ENCODE measurements at places on chromosomes 2 and 18.
A peak's percentile ranks its signal among the peaks of the same experiment; 100 is the strongest.

- DNase-seq = no peak
Measured at GRCh38 chr18:56296381-56296780, 342.0 kb downstream of the TXNL1 start.

- no peak for DNase-seq
Measured at GRCh38 chr18:23471486-23471885, 18.4 kb downstream of the RIOK3 start.

DNA sequence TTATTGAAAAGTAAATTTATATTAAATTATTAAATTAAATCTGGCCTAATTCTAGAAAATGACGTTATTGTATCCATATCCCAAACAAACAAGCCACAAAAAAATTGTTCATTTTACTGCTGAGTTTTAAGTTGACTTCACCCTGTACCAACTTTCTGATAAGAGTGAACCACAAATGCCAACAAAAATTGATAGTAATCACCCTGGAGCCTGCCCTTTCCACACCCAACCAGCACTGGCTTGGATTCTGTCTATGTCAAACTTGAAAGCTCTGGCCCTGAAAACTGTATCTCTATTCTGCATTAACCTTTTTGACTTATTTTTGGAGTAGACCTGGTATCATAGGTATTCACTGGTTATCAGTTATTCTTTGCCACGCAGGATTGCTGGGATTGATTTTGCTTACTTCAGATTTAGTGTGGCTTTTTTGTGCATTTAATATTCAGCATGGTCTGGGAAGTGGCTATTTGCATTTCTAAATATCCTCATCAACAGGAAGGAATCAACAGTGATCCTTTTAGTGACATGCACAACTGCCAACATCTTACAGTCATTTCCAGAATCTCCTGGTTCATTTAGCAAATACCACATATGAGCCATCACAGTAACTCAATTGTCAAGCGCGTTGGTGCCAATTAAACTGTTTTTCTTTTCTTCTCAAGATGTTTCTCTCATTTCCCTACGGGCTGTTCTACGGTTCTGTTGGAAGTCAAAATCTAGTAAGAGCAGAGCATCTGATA, 11.4 kb upstream of the SRBD1 start:
- DNase-seq = no peak

GRCh38 chr18:9898792-9899549, 13.2 kb downstream of the TXNDC2 start:
- DNase-seq = peak; percentile 85

DNA sequence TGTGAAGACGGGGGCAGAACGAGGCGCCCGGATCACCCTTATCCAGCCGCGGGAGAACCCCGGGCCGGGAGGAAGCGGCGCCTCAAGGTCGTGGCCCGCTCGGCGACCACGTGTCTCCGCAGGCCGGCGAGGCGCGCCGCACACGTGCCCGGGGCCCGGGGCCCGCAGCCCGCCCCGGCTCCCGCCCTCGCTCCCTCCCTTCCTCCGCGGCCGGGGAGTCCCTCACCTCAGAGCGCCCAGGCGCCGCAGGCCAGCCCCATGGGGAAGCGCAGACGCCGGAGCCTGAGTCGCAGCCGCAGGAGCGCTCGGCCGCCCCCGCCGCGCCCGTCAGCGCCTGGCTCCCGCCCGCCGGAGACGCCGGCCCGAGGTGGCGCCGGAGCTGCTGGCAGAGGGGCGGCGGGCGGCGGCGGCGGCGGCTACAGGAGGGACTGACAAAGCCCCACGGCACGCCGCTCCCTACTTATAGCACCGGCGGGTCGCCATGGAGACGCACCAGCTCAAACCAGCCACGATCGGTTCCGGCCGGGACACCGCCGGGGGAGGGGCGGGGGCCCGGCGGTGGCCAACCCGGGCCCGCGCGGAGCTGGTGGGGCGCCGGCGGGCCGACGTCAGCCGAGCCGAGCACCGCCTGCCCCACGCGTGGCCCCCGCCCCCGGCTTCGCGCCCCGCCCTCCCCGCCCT, at the start of gene ODC1:
TSS of gene ODC1 (minus strand) at position 433 of the 681 bp plus-strand sequence. CDS start 3,295 bp downstream, outside the sequence.
- peak; percentile 96 for DNase-seq

DNA sequence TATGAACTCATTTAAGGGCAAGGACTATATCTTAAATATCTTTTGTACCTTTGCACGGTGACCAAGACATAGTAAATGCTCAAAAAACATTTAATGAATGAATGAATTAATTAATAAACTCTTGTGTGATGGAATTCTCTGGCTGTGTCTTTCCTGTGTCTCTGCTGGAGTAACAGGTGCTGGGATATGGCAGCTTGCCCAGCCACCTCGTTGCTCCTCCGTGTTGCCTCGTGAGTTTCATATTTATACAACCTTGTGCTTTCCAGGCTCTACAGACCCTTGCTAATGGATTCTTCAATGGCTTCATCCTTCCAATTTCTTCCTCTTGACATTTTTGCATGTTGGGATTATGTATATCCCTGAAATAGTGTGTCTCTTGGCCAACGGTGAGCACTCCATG, 30.4 kb downstream of the CTAGE1 start:
- DNase-seq = no peak

GRCh38 chr2:206259376-206260187, 14.9 kb upstream of the ZDBF2 start:
- no peak for DNase-seq

- DNase-seq = no peak
Measured at GRCh38 chr2:159209341-159210306, 76.9 kb downstream of the WDSUB1 start.

DNA sequence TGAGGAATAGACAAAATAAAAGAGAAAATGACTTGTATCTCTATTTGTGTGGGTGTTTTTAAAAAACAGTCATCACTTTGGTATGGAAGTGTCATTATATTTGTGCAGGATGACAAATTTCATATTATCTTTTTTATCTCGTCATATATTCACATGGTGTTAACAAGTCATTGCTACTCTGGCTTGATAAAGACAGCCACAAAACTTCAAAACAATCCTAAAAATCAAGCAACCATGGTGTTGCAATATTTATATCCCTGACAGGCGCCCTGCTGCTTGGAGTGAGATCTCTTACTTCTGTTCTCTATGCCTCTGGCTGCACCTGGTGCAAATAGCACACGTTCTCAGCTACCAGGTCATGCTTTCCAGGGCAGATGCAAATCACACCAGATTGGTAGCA, 278.0 kb upstream of the EPHA4 start:
- no peak for DNase-seq

DNA sequence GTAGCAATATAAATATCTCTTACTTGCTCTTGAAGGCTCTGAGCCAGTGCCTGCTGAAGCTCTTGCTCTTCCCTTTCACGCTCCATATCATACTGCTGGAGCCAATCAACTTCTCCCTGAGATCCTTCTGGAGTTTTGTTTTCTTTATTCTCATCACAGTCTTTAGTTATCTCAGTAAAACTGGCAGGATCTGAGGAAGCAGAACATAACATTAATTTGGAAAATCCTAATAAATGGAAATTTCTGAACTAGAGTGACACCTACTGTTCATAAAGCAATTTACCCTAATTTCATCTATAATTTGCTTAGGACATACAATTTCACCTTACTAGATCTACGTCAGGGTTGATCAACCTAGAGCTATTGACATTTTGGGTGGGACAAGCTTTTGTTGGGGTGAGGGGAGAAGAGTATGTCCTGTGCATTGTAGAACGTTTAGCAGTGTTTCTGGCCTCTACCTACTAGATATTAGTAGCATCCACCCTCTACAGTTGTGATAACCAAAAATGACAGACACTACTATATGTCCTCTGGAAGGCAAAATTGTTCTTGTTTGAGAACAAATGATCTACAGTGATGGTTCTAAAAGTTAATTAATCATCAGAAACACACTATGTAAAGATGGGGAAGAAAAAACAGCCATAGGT, 47.2 kb downstream of the VIL1 start:
- peak; percentile 15 for DNase-seq

GRCh38 chr2:31188131-31188530, 29.2 kb downstream of the CAPN14 start:
- DNase-seq = no peak

GRCh38 chr18:8610459-8610851, 1.2 kb downstream of the RAB12 start:
- no peak for DNase-seq

DNA sequence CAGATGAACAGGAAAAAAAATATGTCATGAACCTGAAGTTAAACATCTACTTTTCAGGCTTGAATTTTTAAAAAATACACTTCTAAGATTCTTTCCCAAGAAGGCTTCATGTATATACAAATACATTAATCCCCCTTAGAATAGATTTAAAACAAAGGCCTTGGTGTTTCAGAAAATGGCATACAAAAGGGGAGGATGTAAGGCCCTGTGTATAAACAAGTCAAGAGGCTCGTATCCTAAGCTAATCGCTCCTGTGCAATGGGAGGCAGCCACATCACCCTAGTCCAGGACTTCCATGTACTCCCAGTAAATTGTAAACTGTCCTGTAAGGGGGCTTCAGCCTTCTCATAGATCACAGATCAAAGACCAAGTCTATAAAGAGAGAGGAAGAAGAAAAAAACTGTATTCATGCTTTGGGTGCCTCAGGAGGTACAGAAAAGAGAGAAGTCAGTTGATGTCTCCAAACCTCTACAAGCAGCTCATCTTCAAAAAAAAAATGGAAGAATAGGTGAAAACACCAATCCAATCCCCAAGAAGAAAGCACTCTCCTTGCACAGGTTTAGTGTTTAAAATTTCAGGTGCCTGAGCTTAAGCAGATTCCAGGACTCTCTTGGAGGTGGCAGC, 53.9 kb downstream of the ANKRD44 start:
- DNase-seq = no peak

DNA sequence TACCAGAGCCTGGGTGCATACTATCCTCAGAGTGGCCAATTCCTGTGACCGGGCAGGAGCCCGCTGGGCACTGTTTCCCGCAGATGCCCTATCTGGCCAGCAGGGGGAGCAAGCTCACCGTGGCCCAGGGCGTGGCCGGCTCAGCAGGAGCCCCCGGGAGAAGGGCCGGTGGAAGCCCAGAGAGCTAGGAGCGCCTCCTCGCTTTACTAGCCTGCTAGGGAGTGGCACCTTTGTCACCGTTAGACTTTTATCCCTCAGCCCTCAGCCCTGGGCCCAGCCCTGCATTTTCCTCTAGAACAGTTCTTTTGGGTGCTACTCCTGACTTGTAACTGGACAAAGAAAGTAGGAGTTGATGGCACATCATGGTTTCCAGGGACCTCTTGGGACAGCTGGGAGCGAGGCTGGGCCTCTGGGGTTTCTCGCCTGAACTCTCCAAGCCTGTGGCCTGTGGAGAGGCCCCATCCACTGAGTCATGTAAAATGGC, 24.0 kb downstream of the TMEM177 start:
- DNase-seq = peak; percentile 43

DNA sequence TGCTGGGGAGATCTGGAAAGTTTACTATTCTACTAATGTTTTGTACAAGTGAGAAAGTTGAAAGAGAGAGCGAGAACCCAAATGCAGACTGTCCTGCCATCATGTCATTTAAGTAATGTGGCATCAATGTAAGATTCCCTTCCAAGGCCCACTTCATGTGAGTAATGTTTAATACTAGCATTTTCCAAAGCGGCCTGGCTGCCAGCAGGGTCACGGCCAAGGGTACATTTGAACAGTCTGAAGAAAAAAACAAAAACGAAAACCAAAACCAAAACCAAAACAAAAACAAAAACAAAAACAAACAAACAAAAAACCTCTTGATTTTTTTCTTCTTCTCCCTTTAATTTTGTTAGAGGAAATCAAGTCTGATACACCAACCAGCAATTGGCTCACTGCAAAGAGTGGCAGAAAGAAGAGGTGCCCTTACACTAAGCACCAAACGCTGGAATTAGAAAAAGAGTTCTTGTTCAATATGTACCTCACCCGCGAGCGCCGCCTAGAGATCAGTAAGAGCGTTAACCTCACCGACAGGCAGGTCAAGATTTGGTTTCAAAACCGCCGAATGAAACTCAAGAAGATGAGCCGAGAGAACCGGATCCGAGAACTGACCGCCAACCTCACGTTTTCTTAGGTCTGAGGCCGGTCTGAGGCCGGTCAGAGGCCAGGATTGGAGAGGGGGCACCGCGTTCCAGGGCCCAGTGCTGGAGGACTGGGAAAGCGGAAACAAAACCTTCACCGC, 2.2 kb downstream of the HOXD10 start:
- no peak for DNase-seq

- no peak for DNase-seq
Measured at GRCh38 chr2:69134306-69134945, 121.4 kb downstream of the ANTXR1 start.

GRCh38 chr18:53698907-53699306, 525.6 kb downstream of the MBD2 start:
- DNase-seq = no peak

- no peak for DNase-seq
Measured at GRCh38 chr2:38866773-38867443, 8.8 kb downstream of the DHX57 start.

DNA sequence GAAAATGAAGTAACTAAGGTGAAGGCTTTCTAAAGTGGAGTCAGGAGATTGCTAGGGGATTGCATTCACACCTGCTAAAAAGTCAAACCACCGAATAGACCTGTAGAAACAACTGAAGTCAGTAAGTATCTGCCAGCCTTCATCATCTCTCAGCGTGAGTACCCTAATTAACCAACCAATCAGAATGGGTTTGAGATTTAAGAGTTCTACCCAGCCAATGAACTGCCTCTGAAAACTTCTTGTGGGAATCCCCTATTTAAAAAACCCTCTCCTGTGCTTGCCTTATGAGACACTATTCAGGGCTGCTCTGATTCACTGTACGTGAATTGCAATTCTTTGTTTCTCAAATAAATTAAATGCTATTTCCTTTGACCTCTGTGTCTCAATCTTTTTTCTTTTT, 3.4 kb upstream of the FAM161A start:
- DNase-seq = no peak

GRCh38 chr2:60547841-60548240, 5.6 kb downstream of the BCL11A start:
- no peak for DNase-seq

DNA sequence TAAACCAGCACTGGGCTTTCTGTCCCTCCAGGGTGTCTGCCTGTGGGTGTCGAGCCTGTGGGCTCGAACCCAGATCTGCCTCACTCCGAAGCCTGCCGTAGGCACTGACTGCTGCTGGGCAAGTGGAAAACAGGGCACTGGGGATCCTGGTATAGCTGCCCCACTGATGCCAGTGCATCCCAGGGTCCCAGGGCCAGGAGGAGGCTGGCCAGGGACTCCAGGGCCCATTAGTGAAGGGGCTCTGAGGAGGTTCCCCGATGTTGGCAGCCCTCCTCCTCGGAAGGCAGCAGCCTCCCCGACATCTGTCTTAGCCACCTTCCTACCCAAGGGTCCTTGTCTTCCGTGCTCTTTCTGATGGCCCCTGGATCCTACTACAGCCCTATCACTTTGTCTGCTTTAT, 96.1 kb downstream of the RTN4 start:
- no peak for DNase-seq

GRCh38 chr18:6633310-6633709, 96.2 kb upstream of the ARHGAP28 start:
- DNase-seq = no peak

- no peak for DNase-seq
Measured at GRCh38 chr2:56127010-56127409, 56.8 kb upstream of the CCDC85A start.

- DNase-seq = no peak
Measured at GRCh38 chr2:204827701-204828590, 282.7 kb downstream of the PARD3B start.

Data from HFFc6 (cell line).